ENCODE measurements at places on chromosomes 2 and 18. TPM values are rescaled to one million over a fixed set of nuclear protein-coding genes. Genes with fewer than 3 reads are reported as not detected.

The EGR4 gene
- total RNA-seq = 0.23 TPM

The GALR1 gene
- total RNA-seq = 7.8 TPM

The MAL gene
- not detected for total RNA-seq

The MAB21L4 gene
- total RNA-seq = not detected

The SERPINB2 gene
- 0.23 TPM for total RNA-seq

The ADAM23 gene
- total RNA-seq = 44.1 TPM

The ANO7 gene
- 0.46 TPM for total RNA-seq

The C2orf72 gene
- total RNA-seq = 46.1 TPM

Measured in diencephalon (tissue), 1 donor.